ENCODE measurements at places on chromosomes 13 and 19.

GRCh38 chr19:5228932-5229777 lies 111.5 kb downstream of the PTPRS start:
- DNase-seq: no peak

GRCh38 chr13:48567515-48568369 lies 34.9 kb upstream of the RCBTB2 start:
- DNase-seq: no peak

DNA sequence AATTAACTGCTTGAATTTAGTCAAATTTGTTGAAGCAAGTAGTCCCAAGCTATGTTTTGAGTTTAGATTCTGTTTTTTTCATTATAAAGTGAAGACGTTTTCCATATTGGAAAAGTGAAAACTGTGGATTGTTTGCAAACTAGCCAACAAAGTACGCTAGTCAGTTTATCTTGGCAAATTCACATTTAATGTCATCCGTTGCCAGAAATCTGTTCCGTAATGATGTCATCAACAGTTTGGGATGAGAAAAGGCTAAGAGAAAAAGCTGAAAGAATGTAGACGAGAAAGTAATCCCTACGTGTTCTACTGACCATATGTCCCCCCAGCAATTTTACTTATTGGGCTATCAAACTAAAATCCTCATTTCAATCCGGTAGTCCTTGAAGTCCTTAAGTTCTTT lies 419.6 kb downstream of the GPC6 start:
- DNase-seq: no peak

DNA sequence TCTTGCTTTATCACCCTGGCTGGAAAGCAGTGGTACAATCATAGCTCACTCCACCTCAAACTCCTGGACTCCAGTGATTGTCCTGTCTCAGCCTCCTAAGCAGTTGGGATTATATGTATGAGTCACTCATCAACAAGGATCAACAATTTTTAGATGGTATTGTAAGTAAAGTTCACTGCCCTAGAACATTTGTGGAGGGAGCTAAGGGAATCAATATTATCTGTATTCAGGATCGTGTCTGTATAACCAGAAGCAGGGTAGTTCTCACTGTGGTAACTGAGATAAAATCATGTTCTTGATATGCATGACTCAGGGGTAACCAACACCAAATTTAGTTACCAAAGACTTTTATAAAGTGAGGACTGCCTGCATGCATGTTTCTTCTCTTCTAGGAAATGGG lies 27.0 kb downstream of the ZMYM5 start:
- no peak for DNase-seq

DNA sequence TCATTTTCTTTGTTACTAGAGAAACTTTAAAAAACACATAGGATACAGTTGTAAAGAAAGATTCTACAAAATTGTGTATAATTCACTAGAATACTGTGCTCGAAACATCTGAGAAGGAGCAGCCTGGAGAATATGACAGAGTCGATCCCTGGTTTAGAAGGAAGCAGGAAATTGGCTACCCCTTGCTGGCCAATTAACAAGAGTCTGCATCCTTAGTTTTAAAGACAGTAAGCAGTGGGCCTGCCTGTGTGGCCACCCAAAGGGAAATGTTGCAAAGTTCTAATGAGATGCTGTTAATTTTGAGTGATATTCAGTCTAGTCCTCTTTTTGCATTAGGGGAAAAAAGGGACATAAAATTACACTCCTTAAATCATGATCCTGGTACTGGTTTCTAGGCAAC lies 988.6 kb downstream of the PCDH17 start:
- no peak for DNase-seq

- no peak for DNase-seq
Measured at GRCh38 chr19:58317476-58318072, 9.2 kb upstream of the ZSCAN22 start.

DNA sequence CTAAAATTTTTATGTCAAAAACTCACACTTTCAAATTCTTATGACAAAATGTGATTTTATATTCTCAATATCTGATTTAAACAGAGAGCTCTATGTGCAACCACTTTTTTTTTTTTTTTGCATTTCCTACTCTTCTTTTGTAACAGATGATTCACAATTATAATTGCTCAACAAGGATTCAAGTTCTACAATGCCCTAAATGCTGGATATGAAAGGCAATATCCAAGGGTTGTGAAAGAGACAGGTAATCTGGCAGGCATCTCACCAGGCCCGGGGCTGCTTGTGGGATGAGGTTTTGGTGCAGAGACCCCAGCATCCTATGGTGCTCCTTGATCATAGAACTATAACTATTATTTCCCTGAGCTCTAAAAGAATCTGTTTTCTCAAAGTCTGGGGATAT lies 363.6 kb upstream of the NBEA start:
- no peak for DNase-seq
